ENCODE measurements at places on chromosomes 5 and 9.

DNA sequence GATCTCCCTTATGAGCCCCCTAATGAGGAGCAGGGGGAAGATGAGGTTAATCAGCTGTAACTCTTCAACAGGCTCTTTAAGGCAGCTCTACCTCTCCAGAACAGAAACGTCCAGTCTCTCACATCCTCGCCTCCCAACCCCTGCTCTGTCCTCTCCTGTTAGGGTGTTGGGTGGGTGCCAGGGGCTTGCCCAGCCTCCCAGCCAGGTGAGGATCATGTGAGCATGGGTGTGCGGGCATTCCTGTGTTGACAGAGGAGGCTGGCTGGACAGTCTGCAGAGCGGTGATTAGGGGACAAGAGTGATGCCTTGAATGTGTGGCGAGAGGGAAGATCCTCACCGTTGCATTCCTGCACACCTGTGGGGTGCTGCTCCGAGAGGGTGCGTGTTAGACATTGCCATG lies 51.7 kb downstream of the CCDC180 start:
- DNase-seq, result no peak
- no peaks in the 10 kb centered on the region for H3K4me1 ChIP-seq
- H3K27me3 ChIP-seq, result no peaks in the 10 kb centered on the region
- peaks cover 9% of the 10 kb centered on the region for H3K36me3 ChIP-seq
- no peak overlapping the region for H3K27ac ChIP-seq

DNA sequence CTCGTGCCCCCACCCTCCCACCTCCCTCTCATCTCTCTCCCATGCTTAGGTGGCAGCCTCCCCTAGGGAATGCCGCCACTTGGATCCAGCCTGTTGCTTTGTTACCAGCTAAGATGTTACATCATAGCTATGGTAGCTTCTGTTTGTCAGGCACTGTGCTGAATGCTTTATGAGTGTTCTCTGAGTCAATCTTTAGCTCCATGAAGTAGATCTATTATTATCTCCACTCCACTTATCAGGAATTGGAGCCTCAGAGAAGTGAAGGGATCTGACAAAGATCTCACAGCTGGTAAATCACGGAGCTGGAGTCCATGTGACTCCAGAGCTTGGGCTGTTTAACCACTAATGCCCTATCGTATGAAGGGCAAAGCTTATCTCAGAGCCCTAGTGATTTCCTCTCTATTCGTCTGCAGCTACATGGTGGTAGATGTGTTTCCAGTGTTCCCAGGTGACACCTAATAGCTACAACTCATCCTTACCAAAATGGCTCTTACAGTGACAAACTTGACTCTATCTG lies 54.1 kb downstream of the GARNL3 start:
- peaks cover 15% of the 10 kb centered on the region for H3K4me1 ChIP-seq
- H3K27me3 ChIP-seq, result no peaks in the 10 kb centered on the region
- no peaks in the 10 kb centered on the region for H3K36me3 ChIP-seq
- H3K4me3 ChIP-seq, result no peak overlapping the region
- no peak for DNase-seq

DNA sequence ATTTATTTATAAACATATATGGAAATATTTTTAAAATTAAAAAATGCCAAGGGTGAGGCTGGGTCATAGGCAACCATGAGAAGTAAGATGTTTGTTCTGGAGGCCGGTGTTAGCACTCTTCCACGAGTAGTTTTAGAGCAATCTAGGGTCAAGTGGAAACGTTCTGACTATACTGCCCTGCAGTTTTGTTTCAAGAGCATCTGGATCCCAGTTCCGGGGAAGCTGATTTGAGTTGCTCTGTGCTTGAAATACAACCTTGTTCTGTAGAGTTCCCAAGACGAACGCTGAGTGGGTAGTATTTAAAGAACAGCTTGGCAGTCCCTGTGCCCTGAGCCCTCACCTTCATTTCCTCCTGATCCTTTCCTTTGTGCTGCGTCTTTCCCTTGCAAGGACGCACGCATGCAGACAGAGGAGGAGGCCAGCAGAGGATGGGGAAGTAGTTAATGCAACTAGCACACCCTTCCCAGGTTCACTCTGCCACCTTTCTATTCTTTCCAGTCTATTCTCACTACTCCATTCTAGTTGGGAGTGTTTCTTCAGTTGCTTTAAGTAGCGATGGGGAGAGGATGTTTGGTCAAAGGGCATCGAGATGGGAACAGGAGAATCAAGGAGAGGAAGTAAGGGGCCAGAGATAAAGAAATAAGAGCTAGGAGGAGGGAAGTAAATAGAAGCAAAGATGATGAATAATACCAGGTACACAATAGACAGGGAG lies 68.3 kb upstream of the ZSWIM6 start:
- H3K4me1 ChIP-seq, result peaks cover 18% of the 10 kb centered on the region
- no peak overlapping the region for H3K4me3 ChIP-seq
- no peaks in the 10 kb centered on the region for H3K36me3 ChIP-seq
- DNase-seq, result no peak
- H3K27me3 ChIP-seq, result no peaks in the 10 kb centered on the region

DNA sequence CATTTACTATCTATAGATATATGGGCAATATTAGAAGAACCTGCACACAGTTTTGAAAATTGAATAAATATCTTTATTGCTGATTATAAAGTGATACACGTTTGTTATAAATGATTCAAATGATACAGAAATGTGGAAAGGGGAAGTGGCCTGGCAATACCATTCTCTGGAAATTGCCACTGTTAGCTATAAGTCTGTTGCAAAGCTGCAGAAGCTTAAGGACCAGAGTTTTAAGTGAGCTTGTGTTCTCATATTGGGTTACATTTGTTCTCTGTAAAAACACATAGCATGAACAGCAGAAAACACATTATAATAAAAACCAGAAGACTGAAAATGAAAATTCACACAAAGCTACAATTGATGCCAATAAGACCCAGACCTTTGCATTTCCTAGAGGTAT lies 59.6 kb downstream of the RASGRF2 start:
- no peaks in the 10 kb centered on the region for H3K4me1 ChIP-seq
- no peaks in the 10 kb centered on the region for H3K36me3 ChIP-seq
- no peak overlapping the region for H3K4me3 ChIP-seq
- H3K27ac ChIP-seq, result no peak overlapping the region
- no peaks in the 10 kb centered on the region for H3K27me3 ChIP-seq

- H3K4me3 ChIP-seq, result no peak overlapping the region
- no peaks in the 10 kb centered on the region for H3K36me3 ChIP-seq
- no peaks in the 10 kb centered on the region for H3K4me1 ChIP-seq
- H3K27me3 ChIP-seq, result no peaks in the 10 kb centered on the region
Observed at GRCh38 chr5:159223469-159223868, 14.1 kb upstream of the RNF145 start.

DNA sequence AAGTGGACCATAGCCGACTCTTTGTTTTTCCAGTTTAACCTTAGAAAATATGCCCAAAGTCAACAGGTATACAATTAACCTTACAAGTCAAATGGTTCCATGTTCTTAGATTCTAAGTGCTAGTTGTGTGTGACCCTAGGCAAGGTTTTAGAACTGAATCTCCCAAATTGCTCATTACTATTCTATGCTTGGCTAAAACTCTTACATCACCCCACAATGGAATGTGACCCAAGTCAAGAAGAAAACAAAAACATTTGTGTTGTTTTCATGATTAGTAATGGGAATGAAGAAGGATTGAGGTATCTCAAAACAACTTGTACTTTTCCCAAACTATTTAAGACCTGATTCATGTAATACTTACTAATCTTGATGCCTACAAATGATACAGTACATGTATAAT lies 159.2 kb downstream of the ARRDC3 start:
- H3K36me3 ChIP-seq, result no peaks in the 10 kb centered on the region
- no peaks in the 10 kb centered on the region for H3K27me3 ChIP-seq
- H3K4me1 ChIP-seq, result no peaks in the 10 kb centered on the region
- DNase-seq, result no peak
- H3K27ac ChIP-seq, result no peak overlapping the region
- no peak overlapping the region for H3K4me3 ChIP-seq

DNA sequence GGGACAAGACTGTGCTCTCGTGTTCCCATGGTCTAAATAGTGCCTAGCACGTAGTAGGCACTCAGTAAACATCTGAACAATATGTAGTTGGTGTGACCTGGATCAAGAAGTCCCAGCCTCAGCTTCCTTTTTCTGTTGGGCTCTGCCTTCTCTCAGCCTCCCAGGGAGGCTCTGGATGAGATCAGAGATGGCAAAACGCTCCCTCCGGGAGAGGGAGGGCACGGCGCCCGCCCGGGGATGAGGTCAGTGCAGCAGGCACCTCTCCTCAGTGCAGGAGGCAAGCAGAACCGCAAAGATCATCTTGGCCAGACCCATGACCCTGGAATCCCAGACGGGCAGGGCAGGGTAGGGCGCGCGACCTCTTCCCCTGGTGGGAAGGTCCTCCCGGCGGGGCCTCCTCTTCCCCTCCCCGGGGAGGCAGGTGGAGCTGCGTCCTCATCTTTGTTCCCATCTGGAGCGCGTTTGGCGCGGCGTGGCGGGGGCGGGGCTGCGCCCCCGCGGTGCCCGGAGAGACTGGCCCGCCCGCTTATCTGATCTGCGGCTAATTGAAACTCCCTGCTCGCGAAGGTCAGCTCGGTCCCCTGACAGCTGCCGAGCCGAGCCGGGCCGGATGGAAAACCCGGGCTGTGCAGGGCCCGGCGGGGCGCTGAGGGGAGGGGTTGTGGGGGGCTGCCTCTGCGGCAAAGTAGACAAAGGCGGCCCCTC lies 60.9 kb downstream of the CXXC5 start:
- H3K27ac ChIP-seq, result peak overlapping the region; percentile 51
- H3K4me1 ChIP-seq, result peaks cover 33% of the 10 kb centered on the region
- H3K36me3 ChIP-seq, result no peaks in the 10 kb centered on the region
- no peak overlapping the region for H3K4me3 ChIP-seq

- DNase-seq, result no peak
- H3K4me3 ChIP-seq, result no peak overlapping the region
- H3K27ac ChIP-seq, result no peak overlapping the region
- H3K36me3 ChIP-seq, result no peaks in the 10 kb centered on the region
- no peaks in the 10 kb centered on the region for H3K27me3 ChIP-seq
Observed at GRCh38 chr5:138064526-138064925, 19.3 kb upstream of the WNT8A start.

- H3K27me3 ChIP-seq, result no peaks in the 10 kb centered on the region
- H3K27ac ChIP-seq, result no peak overlapping the region
- no peak overlapping the region for H3K4me3 ChIP-seq
- no peaks in the 10 kb centered on the region for H3K36me3 ChIP-seq
Observed at GRCh38 chr9:132745756-132746709, 75.8 kb downstream of the GTF3C4 start.

- H3K4me3 ChIP-seq, result no peak overlapping the region
- DNase-seq, result no peak
- H3K27ac ChIP-seq, result no peak overlapping the region
- no peaks in the 10 kb centered on the region for H3K27me3 ChIP-seq
Observed at GRCh38 chr9:34227445-34227844, 48.6 kb downstream of the UBAP1 start.

DNA sequence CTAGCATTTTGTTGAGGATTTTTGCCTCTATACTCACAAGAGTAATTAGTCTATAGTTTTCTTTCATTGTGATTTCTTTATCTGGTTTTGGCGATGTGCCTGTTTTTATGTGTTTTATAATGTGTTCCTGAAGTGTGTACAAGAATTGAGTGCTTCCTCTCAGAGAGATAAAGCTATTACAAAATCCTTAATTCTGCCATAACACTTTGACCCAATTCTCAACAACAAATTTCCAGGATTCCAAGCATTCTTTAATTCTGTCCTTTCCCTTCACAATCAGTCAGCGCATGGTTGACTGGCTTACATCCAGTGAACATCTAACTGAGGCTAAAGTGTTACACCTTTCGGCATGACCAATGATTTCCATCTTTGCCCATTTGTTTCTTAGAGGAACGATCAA lies 282.9 kb upstream of the MVB12B start:
- H3K27ac ChIP-seq, result no peak overlapping the region
- no peaks in the 10 kb centered on the region for H3K36me3 ChIP-seq
- H3K4me1 ChIP-seq, result no peaks in the 10 kb centered on the region

All from upper lobe of left lung (tissue), 6 donors.